ENCODE measurements at places on chromosomes 16 and 17. TPM values are rescaled to one million over a fixed set of nuclear protein-coding genes. Genes with fewer than 3 reads are reported as not detected.

GRCh38 chr16:84329016-84329415 is 34.3 kb downstream of the WFDC1 start:
- DNase-seq: no peak

DNA sequence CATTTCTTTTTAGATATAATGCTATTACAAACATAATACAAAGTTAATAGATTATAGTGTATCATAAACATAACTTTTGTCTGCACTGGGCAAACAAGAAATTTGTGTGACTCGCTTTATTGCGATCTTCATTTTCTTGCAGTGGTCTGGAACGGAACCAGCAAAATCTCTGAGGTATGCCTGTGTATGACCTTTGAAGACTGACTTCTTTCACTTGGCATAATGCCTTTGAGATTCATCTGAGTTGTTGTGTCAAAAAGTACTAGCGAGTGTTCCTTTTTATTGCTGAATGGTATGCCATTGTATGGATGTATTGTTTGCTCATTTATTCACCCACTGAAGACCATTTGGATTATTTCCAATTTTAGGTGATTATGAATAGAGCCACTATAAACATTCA is 69.2 kb downstream of the TANC2 start:
- no peak for DNase-seq

- DNase-seq: no peak
Measured at GRCh38 chr16:47317465-47318240, 143.2 kb downstream of the ITFG1 start.

GRCh38 chr17:57366177-57366557 is 109.8 kb downstream of the MSI2 start:
- DNase-seq: no peak

DNA sequence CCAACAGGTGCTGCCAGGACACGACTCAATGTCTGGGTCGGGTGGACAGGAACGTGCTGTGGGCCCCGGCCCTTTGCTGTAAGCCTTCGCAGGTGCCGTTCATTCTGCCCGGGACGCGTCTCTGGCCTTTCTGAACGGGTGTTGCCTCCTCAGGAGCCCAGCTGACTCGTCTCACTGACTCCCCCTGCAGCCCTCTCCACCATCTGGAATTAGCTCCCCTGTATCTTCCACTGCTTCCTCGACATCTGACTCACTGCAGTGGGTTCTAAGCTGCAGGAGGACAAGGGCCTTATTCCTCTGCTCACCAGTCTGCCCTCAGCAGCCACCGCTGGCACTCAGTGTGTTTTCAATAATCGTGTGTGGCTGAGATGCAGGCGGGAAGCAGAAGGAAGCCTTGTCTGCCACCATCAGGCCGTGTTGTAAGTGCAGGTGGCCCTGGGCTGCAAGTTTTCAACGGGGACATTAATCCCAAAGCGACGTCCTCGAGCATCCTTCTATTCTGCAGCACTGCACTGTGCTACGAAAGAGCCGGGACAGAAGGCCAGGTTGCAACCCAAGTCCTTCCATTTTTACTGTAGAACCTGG is 256.2 kb downstream of the FOXL1 start:
- DNase-seq: no peak

DNA sequence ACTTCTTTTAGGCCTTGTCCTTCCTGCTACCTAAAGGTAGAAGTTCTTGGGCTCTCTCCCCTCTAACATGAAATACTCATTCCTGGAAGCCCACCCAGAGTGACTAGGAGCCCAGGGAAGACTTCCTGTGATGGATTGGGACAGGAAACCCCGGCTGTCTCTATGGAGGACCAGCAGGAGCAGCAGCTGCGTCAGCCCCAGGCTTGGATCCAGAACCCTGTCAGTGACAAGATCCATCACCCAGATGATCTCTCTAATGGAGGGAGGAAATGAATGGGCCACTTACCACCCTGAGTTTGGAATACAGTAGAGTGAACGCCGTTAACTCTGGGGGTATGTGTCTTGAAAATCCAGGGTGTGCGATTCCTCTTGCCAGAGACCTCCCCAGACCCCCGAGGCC is 195.7 kb upstream of the WSCD1 start:
- DNase-seq: peak; percentile 66

- no peak for DNase-seq
Measured at GRCh38 chr17:55172612-55173011, 92.1 kb upstream of the HLF start.

DNA sequence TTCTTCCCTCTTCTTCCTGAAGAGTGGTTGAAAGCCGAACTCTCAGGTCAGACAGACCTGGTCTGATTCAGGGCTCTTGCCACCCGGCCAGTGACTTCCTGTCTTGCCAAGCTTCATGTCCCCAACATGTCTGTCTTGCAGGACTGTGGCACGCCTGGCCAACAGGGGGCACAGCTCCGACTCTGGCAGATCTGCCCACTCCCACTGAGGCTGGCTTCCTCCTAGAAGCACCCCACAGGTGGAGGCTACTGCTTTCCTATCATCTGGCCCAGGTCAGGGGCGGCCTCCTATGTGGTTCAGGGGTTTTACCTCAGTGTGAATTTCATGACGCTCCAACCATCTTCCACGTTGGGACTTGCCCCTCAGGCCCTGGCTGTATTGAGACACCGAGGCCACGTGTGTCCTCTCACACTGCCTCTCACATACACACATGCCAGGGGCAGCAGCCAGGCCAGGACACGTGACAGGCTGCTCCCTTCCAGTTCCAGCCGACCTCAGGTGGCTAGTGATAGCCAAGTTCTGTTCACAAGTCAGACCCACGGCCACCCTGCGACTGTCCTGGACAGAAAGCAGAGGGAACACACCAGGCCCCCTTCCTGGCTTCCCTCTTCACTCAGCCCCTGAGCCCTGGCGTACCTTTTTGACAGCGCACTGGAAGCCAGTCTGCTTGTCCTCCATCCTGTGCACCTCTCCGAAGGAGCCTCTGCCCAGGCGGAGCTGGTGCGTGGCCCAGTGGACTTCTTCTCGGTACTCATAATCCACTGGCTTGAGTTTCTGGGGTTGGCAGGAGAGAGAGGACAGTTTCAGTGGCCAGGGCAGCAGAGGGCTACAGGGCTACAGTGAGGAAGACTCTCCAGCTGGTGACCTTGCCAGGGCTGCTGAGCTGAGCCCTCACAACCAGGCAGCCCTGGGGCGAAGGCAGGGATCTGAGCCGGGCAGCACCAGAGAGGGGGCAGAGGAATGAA is 22.6 kb upstream of the SPATA32 start:
- no peak for DNase-seq

- peak; percentile 46 for DNase-seq
Measured at GRCh38 chr16:89565506-89566372, 5.3 kb downstream of the RPL13 start.

GRCh38 chr17:1398028-1398427 is 2.0 kb downstream of the YWHAE start:
- peak; percentile 35 for DNase-seq

DNA sequence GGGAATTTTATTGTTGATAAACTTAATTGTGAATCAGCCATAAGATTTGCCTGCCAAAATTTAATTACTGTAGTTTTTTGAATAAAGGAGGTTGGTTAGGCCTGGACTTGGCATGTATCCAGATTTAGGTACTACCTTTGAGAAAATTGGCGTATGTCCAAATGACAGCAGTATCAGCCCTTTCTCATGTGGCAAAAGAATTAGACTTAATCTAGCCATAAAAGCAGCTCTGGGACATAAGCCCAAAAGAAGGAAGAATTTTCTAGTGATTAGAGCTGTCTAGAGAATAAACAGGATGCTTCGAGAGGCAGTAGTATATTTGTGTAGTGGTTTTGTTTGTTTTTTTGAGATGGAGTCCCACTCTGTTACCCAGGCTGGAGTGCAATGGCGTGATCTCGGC is 27.7 kb downstream of the PPM1E start:
- peak; percentile 3 for DNase-seq

- no peak for DNase-seq
Measured at GRCh38 chr17:78016852-78017251, 58.3 kb downstream of the TNRC6C start.

DNA sequence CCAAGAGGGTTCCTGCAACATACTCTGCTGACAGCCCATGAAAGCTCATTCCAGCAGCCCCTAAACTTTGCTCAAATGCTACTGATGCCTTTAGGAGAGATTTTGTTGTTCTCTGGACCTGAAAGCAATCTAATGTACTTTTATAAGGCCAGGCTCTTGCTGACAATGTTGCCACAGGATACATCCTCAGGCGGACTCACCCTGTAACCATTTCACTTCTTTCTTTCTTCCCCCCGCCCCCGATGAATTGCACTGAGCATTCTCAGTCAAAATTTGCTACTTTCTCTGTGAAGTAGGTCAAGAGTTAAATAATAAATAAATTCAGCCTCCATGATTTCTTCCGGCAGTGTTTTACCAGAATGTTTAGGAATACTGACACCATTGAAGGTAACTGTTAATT is 1.5 kb downstream of the GAS7 start:
- DNase-seq: no peak

- DNase-seq: peak; percentile 88
Measured at GRCh38 chr16:27109666-27110523, 43.2 kb downstream of the C16orf82 start.

DNA sequence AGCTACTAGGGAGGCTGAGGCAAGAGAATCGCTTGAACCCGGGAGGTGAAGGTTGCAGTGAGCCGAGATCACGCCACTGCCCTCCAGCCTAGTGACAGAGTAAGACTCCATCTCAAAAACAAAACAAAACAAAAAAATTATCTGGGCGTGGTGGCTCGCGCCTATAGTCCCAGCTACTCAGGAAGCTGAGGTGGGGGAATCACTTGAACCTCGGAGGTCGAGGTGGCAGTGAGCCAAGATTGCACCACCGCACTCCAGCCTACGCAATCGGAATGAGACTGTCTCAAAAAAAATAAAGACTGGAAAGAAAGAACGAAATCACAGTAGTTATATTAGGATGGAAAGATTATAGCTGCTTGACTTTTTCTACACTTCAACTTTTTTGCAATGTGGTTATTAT is 18.9 kb downstream of the COG1 start:
- DNase-seq: no peak

- DNase-seq: peak; percentile 51
Measured at GRCh38 chr16:86502856-86503748, 7.2 kb upstream of the FOXF1 start.

GRCh38 chr16:30184891-30185682 is 1.7 kb downstream of the CORO1A start:
- no peak for DNase-seq

DNA sequence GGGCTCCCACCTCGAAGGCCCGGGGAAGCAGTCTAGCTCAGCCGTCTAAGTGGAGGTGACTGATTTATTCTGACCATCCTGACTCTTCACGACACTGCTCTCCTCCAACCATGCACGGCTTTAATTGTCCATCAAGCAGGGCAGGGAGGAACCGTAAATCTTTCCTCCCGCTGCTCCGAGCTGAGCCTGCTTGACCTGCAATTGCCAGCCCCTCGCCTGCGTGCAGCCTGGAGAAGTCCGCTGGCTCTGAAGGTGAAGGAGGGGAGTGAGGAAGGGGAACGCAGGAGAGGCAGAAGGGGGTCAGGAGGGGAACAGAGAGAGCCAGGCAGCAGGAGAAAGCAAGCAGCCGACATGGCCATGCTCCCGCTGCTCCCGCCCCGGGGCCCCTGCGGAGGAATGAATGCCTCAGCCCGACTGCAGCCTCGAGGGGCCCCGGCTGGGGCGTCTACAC is 10.1 kb downstream of the RBFOX3 start:
- no peak for DNase-seq

DNA sequence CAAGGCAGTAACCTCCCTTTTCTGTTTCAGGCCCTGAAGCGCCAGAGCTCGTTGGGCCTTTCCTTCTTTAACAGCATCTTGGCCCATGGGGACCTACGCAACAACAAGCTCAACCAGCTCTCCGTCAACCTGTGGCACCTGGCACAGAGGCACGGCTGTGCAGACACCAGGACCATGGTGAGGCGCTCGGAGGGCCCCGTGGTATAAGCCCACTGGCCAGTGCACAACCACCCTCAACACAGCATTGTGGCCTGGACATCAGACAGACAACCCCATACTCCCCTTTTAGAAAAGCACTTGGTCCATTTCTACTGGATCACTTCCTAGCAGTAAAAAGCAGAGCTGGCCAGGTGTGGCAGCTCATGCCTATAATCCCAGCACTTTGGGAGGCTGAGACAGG is 18.6 kb downstream of the KNOP1 start:
- DNase-seq: no peak

DNA sequence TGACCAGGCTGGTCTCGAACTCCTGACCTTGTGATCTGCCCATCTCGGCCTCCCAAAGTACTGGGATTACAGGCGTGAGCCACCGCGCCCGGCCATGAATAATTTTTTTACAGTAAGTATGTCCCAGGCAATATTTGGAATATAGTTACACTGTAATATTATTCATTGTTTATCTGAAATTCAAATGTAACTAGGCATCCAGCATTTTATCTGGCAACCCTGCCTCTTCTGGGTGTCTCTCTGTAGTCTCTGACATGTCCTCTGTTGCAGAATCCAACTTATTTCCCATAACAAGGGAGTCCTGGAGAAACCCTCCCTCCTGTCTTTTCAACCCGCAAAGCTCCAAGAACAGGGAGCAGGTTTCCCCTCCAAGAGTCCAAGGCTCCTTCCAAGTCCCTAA is 36.9 kb upstream of the MYH10 start:
- DNase-seq: no peak

Gene DOC2A
- 1.0 TPM for total RNA-seq

Gene FAM117A
- total RNA-seq: 7.8 TPM

Gene SSTR5
- 0.72 TPM for total RNA-seq

Gene GH1
- not detected for total RNA-seq

Gene PABPN1L
- total RNA-seq: not detected

Gene CRISPLD2
- total RNA-seq: 40.8 TPM

Data from tongue (tissue), 3 donors.